ENCODE measurements at places on chromosomes 5 and 9.
A peak's percentile ranks its signal among the peaks of the same experiment; 100 is the strongest.

DNA sequence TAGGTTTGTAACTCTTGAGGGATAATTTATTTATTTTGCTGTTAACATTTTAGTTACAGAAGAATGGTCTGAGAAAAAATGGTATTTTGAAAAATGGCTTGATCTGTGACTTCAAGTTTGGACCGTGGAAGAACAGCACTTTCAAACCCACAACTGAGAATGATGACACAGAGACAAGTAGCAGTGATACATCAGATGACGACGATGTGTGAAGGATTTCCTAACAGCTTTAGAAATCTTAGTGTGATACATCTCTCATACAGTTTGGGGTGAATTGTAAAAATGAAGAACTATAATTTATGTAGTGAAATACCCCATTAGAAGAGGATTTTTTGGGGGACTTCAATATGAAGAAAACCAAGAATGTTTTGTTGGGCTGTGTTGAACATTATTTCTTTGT lies 88.7 kb downstream of the GPBP1 start:
- no peak for DNase-seq

DNA sequence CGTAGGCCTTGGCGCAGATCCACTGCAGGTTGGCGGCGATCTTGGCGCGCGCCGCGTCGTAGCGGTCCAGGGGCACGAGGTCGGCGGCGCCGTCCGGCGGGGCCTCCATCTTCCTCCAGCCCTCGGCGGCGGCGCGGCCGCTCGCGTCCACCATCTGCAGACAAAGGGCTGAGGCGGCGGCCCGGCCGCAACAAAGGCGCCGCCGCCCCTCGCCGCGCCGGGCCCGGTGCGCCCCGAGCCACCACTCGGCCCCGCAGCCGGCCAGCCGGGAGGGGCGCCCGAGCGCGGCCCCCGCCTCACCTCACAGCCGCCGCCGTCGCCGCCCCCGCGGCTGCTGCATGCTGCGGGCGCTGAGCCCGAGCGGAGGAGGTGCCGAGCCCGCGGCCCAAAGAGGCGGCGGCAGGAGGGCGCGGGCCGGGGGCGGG lies 328 bp downstream of the CAMSAP1 start:
- DNase-seq, result no peak

GRCh38 chr9:15421532-15421931 lies 1.1 kb upstream of the SNAPC3 start:
- no peak for DNase-seq

- DNase-seq, result no peak
These were observed 9.6 kb upstream of the CATSPER3 start for GRCh38 chr5:134957920-134958608.

GRCh38 chr9:4547016-4547415 lies 56.7 kb downstream of the SLC1A1 start:
- DNase-seq, result no peak

DNA sequence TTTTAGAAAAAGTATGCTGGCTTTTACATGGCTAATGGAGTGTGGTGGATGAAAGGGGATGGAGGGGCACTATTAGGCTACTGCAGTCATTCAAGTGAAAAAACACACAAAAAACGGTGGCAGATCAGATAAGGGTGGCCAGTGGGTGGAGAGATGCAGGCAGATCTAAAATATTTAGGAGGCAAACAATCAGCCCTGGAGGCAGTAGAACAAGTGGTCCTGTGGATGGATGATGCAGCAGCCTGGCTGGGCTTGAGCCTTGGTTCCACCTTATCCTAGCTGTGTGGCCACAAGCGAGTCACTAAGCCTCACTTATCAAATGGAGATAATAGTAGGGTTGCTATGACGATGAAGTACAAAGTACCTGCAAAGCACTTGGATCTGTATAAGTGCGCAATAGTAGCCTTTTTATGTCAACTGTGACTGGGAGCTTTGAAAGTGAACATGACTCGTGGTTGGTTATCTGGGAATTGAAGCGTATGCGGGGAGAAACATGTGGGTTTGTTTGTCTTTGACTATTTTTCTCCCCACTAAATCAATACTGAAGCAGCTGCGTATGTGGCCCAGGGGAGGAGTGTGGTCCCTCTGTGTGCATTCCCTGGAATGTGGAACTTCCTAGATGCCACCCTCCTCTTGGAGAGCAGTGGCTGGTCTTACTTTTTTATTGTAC lies 20.2 kb downstream of the NSG2 start:
- DNase-seq, result no peak

DNA sequence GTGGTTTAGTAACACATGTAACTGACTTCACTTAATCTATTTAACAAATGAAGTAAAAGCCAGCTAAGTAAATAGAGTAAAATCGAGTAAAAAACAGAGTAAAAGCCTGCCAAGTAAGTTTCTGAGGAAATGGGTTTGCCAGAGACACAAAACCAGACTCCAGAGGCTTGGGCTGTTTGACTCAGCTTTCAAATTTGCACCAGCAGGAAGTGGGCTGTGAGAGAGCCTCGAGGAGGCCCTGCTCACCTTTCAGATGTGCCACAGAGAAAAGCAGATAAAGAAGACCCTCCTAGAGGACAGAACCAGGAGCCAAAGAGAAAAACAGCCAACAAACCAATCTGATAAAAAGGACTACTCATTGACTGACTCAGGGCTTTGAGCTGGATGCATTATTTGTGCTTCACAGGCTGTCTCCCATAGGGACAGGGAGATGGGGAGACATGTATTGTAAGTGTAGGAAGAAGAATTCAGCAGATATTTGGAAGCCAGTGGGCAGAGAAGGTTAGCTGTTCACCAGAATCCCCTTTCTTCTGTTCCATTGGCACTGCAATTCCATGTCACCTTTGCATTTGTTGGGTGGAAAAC lies 14.4 kb upstream of the AMACR start:
- no peak for DNase-seq

GRCh38 chr5:143199161-143199560 lies 204.3 kb downstream of the NR3C1 start:
- DNase-seq, result no peak

DNA sequence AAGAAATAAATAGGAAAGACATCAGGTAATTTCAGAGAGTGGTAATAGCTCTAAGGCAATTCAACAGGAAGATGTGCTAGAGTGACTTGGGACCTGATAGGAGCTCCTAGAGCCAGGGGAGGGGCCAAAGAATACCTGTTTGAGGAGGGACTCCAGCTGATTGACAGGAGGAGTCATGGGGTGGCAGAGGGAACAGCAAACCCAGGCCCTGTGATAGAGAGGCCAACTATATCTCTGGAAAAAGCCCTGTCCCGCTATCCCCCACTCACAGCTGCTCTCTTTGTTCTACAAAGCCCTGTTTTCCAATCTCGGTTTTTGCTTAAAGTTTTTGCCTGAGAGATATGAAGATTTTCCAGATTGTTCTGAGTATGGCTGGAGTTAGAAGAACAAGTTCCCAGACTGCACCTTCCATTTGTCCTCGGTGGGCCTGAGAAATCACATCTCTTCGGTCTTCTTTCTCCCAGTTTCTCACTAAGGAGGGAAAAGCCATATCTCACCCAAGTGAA lies 9.0 kb upstream of the NSD1 start:
- DNase-seq, result no peak

DNA sequence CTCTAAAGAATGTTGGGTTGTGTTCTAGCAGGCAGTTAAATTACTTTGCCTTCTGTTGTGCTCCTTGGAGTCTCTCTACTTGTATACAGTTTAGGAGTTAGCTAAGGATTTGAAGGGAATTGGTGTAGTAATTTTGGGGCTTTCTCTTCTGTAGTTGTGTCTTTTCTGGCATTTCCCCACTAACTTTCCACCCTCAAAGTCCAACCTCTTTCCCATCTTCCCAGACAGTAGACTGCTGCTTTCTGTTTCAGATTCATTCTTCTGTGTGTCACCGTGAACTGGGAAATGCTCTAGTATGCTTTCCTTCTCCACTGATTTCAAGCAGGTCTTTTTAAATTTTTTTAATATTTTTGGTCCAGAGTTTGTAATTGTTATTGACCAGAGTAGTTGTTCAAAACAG lies 4.5 kb upstream of the ANGPTL2 start:
- DNase-seq, result no peak

- no peak for DNase-seq
These were observed 5.6 kb upstream of the RNF20 start for GRCh38 chr9:101528015-101528414.

- DNase-seq, result no peak
These were observed 134.7 kb downstream of the SLC1A3 start for GRCh38 chr5:36741128-36741527.

- DNase-seq, result no peak
These were observed 139.4 kb downstream of the EFNA5 start for GRCh38 chr5:107531308-107531707.

GRCh38 chr9:87725900-87726709 lies at the start of gene CTSL:
CTSL (plus strand) TSS chr9:87726119; CDS start chr9:87727604, 1,485 bp downstream.
- peak; percentile 43 for DNase-seq

- DNase-seq, result no peak
These were observed 9.9 kb downstream of the SH3RF2 start for GRCh38 chr5:145946112-145946861.

- no peak for DNase-seq
These were observed 71.3 kb downstream of the FRMD3 start for GRCh38 chr9:83466877-83467276.

- DNase-seq, result no peak
These were observed 107.2 kb downstream of the PDE4D start for GRCh38 chr5:59786334-59786805.

- DNase-seq, result no peak
These were observed 38.0 kb upstream of the TCERG1 start for GRCh38 chr5:146409054-146409671.

DNA sequence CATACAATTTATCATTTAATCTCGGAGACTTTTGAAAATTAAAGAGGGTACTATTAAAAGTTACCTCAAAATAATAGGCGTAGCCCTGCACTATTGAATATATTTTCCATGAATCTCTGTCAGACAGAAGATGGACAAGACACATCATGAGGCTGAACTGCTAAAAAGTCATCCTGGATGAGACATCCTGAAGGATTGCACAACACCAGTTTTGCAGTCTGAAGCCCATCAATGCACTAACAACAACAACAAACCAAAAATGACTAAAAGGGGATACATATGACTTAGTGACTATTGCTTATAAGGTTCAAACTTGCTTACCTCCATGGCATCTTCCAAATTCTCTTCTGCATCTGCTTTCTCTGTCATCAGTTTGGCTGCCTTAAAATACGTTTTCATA lies 15.7 kb downstream of the LMBRD2 start:
- DNase-seq, result no peak

- no peak for DNase-seq
These were observed 39.8 kb upstream of the ALDH1B1 start for GRCh38 chr9:38352530-38353328.

- DNase-seq, result no peak
These were observed 271.0 kb upstream of the ADRA1B start for GRCh38 chr5:159645179-159645846.

- DNase-seq, result no peak
These were observed 28.6 kb upstream of the SLC6A19 start for GRCh38 chr5:1172670-1173404.

DNA sequence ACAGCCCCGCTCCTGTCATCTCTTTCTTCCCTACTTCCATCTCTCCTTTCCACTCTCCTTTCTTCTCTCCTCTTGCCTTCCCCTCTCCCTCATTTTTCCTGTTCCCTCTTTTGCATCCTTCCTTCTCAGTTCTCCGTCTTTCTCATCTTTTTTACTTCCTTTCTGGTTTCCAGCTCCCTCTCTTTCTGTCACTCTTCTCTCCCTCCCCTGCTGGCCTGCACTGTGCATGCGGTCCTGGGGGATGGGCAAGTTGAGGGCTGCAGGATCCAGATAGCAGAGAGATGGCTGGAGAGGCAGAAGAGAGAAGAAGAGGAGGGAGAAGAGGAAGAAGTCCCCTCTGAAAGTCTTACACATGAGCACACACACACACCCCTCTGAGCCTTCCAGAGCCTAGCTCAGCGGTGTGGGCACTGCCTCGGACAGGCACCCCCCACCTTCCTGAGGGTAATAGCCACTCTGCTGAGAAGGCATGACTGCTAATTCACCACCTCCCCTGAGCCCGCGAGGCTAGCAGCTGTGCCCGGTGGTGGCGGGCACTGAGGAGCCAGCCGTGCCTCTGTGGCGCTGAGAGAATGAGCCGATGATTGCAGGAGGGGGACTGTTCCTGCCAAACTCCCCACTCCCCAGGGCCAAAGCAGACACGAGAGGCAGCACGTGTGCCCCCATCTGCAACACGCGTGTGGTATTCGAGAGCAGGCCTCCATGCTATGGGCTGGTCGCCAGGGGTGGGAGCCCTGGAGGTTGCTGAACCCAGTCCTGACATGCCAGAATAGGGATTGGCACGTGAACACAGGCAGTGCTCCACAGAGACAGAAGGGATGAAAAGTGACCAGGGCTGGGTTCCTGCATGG lies 3.7 kb upstream of the CAMK2A start:
- DNase-seq, result no peak

- DNase-seq, result no peak
These were observed 1.3 kb downstream of the IRX2 start for GRCh38 chr5:2750026-2750757.

GRCh38 chr5:75611311-75612225 lies at the start of gene ANKDD1B:
ANKDD1B (plus strand) TSS chr5:75611453; CDS start chr5:75611635, 182 bp downstream.
- no peak for DNase-seq

GRCh38 chr5:91162534-91163381 lies 220.4 kb downstream of the ARRDC3 start:
- DNase-seq, result peak; percentile 45

DNA sequence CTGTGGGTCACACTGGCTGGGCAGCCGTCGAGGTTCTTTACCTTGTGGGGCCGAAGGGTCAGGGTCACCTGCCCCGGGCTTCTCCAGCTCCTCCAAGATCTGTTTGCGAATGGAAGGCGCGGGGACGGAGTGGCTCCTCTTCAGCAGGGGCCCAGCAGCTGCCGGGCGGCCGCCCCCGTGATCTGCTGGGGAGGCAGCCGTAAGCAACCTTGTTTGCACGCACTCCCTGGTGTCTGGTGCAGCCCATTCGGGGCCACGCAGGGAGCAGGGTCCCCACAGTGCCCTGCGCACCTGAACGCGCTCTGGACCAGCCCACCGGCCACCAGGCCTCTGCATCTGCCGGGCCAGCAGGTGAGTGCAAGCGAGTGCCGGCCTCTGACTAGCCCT lies 34.9 kb downstream of the PNPLA7 start:
- no peak for DNase-seq

- no peak for DNase-seq
These were observed 32.4 kb downstream of the LHX3 start for GRCh38 chr9:136172412-136173079.

DNA sequence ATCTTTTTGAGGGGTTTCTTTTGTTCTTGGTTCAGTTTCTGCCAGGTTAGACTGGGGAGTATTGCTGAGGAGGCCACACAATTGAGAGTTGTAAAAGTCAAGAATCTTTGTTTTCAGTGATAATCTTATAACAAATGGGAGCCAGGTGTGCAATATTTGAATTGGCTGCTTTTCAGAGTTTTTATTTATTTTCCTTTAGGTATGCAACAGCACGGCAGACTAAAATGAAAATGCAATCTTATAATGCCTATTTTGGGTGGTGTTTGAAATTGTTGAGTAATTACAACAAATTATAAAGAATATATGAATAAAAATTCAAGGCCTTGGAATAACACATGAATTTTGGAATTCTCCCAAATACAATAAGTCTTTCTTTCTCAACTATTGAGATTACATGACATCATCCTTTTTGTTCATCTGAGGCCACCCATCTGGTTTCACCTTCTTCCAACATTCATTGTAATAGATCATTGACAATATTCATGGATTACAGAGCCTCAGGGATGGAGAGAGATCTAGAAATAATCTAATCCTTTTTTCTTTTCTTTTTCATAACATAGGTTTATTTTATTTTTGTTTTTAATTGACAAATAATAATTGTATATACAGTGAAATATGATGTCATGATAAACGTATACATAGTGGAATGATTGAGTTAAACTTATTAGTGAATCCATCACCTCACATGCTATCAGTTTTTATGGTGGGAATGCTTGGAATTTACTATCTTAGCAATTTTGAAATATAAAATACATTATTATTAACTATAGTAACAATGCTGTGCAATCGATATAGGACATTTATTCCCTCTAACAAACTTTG lies 1061.0 kb downstream of the NR2F1-AS1 start:
- DNase-seq, result no peak

All from fibroblast of skin of left biceps (primary cell).